Effector memory CD4-positive, alpha-beta T cell (primary cell): ENCODE measurements at places on chromosomes 2 and 18.

- no peak for DNase-seq
Observed at GRCh38 chr18:3479978-3480509, 30.1 kb downstream of the TGIF1 start.

- no peak for DNase-seq
Observed at GRCh38 chr2:173196080-173196479, 120.4 kb downstream of the MAP3K20 start.

- DNase-seq, result no peak
Observed at GRCh38 chr2:69184224-69184623, 171.2 kb downstream of the ANTXR1 start.

DNA sequence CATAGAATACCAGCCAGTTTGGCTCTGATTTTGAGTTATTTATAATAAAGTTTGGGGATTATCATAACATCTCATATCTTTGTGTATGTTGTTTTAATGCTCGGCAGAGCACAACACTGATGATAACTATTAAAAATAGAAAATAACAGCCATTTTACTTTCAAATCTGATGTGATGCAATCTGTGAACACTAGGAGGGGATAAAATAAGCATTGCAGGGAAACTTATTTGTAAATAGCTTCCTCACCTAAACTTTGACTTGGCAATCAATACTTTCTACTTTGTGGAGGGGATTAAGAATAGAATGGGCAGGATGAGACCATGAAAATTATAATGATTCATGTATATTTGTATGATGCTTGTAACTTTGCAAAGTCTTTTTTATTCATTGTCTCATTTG is 54.4 kb downstream of the USP14 start:
- no peak for DNase-seq

GRCh38 chr2:58698620-58699019 is 457.5 kb upstream of the FANCL start:
- DNase-seq, result no peak

DNA sequence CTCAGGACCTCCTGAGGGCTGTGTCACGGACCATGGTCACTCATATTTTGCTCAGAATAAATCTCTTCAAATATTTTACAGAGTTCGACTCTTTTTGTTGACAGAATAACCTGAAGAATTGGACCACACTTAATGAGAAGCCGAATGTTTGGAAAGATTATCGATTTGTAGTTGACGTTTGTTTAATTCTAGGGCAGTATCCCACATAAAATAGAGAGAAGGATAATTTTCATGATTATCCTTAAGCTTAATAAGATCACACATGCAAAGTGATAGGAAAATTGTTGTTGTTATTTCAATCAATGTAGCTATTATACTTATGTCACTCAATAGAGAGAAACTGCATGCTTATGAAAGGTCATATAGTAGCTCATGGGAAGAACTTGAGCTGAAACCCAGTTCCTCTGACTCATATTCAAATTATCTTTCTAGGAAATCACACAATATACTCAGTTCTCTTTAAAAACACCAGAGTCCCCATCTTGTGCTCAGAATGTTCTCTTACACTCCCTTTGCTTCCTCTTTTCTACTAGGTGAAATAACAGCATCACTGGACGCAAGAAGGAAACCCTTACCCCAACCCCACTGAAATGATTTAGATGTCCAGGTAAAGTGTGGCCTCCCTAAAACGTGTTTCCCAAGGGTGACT is 982.1 kb downstream of the TSN start:
- no peak for DNase-seq

DNA sequence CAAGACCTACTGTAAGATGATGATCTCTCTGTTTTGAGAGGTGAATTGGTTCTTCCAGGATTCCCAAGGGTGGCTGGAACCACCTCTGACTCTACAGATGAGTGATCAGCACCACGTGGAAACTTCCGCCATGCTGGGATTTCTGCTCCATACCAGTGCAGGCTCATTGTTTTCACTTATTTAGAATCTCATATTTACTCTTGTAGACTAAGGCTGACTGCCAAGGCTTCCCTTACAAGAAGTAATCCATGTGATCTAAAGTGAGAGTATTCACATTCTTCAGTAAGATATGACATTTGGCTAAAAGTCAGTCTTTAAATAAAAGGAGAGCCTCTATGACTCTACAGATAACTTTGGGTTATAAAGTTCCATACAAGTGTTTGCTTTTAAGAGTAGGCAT is 322.9 kb upstream of the RAB12 start:
- DNase-seq, result no peak

- no peak for DNase-seq
Observed at GRCh38 chr2:225120186-225120585, 77.9 kb upstream of the DOCK10 start.

DNA sequence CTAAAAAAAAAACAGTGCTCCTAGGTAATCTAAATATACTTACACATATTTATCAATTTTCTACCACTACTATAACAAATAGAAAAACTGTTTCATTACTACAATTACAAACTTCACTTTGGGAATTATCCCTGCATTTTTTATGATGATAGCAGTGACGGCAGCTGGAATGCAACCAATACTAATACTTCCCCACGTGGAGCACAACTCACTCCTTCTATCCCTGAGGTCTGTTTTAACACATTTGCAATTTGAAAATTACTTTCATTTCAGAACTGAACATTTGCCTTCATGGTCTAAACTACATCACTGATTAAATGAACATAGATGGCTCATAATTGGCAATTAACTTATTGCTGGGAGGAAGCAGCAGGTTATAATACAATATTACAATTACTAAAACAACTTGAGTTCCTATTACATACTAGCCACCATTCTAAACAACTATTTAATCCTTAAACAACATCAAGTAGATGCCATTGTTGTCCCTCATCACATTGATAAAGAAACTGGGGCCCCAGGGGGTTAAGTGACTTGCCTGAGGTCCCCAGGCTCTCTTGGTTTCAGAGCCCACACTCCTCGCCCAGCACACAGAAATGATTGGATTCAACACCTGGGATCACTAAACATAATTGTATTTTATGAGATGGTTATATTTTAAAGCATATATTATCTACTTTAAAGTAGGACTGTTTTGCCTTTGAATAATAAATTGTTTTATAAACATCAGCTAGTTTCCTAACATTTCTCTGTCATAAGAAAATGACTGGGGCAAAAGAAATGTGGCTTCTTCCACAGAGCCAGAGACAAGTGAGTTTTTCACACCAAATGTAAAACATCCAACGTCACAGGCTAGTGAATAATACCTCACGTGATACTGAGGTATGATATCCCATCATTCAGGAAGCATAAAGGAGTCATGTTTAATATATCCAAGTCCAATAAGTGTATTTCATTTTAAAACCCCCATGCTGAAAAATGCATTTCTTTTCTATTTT is 6.2 kb downstream of the COLEC12 start:
- no peak for DNase-seq

- no peak for DNase-seq
Observed at GRCh38 chr2:161178756-161179155, 18.5 kb downstream of the TANK start.

GRCh38 chr2:38029512-38029911 is 46.4 kb downstream of the CYP1B1 start:
- no peak for DNase-seq

DNA sequence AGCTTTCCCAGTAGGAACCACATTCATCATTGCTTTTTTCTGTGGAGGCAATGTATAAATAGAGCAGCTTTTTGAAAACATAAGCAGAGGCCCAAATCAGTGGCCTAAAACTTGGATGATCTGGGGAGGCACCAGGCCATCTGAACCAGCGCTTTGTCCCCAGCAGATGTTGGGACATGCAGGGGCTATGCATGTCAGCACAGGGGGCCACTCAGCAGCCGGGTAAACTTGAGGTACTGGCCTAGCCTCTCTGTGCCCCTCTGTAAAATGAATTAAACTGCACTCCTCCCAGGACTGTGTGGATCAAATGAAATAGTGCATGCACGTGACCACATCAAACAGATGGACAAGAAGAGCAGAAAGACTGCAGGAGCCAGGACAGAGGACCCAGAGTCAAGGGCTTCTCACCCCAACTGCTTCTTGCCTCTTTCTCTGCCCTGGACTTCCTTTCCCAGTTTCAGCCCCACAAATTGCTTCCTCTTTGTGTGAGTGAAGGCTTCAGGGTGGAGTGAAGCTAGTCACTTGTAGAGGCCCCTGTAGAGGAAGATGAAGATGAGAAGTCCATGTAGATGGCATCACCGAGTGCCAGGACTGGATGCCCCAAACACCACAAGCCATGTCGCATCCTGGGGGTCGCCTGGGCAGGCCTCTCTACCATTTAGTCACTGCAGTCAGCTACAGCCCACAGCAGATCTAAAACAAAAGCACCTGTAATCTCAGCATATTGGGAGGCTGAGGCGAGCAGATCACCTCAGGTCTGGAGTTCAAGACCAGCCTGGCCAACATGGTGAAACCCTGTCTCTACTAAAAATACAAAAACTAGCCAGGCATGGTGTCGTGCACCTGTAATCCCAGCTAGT is 53.2 kb downstream of the IMPA2 start:
- DNase-seq, result no peak

GRCh38 chr18:54109131-54109683 is 115.3 kb downstream of the MBD2 start:
- DNase-seq, result no peak

DNA sequence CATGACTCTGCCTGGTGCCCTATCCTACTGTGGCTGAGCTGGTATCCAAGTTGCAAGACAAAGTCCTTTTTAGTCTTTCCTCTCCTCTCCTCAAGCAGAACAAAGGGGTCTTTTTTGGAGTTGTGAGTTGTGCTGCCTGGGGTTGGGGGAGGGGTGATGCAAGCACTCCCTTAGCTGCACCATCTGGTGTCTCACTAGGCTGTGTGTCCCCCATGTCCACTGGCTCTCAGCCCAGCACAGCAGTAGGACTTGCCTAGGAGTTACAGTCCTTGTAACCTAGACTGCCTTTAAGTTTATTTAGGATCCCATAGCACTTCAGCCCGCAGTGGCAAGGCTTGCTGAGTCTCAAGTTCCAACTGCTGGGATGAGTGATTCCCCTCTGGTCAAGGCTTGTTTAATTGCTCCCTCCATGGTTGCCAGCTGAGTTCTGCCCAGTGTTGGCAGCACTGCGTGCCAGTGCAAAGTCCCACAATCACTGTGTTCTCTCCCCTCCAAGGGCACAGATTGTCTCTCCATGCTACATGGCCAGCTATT is 13.2 kb upstream of the ILKAP start:
- DNase-seq, result no peak

- no peak for DNase-seq
Observed at GRCh38 chr2:218884519-218884918, 3.9 kb downstream of the WNT10A start.

DNA sequence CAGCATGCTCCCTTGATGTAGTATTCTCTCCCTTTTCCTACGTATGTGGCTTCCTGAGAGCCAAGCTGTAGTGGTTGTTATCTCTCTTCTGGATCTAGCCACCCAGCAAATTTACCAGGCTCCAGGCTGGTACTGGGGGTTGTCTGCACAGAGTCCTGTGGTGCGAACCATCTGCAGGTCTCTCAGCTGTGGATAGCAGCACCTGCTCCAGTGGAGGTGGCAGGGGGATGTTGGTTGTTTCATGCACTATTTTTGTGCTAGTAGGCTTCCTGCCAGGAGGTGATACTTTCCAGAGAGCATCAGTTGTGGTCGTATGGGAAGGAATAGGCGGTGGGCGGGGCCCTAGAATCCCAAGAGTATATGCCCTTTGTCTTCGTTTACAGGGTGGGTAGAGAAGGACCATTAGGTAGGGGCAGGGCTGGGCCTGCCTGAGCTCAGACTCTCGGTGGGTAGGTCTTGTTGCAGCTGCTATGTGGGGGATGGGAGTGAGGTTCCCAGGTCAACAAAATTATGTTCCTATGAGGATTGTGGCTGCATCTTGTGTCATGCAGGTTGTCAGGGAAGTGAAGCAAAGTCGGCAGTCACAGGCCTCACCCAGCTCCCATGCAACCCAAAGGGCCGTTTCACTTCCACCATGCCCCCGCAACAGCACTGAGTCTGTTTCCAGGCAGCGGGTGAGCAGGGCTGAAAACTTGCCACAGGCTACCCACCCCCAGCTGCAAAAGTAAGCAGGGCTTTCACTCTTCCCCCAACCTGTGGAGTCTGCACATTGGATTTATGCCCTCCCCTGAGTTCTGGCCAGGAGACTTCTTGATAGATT is 1139.5 kb downstream of the BCL11A start:
- no peak for DNase-seq

DNA sequence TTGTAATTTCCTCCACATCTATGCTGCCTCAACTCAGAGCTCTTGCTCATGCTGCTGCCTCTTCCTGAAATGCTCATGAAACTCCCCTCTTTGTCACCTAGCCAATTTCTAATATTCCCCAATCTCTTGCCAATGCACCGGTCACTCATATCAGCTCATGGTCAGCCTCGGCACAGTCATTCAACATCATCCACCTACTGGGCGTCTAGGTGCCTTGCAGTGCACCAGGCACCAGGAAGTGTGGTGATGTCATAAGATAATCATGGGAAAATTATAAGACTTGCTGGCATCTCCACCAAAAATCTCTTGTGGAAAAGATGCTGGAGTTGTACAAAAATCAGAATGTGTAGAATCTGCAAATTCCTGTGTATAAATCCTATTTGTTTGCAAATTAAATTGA is 52.6 kb upstream of the RAB27B start:
- no peak for DNase-seq

DNA sequence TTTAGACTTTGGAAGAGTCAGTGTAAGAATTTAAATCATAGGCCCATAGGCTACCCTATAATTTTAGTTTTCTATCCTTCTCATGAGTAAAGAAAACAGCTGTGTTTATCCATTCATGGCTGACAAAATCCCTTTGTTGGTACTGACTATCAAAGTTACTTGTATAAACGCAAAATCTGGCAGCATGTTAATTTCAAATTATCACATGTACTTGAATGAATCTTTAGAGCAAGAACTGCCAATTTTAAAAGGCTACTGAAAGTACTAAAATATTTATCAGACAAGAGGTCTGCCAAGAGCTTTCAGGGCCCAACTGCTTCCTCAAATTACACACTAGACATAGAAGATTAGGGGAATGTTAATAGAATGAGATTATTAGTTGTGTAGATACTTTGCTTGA is 66.6 kb downstream of the MYL12B start:
- DNase-seq, result no peak

DNA sequence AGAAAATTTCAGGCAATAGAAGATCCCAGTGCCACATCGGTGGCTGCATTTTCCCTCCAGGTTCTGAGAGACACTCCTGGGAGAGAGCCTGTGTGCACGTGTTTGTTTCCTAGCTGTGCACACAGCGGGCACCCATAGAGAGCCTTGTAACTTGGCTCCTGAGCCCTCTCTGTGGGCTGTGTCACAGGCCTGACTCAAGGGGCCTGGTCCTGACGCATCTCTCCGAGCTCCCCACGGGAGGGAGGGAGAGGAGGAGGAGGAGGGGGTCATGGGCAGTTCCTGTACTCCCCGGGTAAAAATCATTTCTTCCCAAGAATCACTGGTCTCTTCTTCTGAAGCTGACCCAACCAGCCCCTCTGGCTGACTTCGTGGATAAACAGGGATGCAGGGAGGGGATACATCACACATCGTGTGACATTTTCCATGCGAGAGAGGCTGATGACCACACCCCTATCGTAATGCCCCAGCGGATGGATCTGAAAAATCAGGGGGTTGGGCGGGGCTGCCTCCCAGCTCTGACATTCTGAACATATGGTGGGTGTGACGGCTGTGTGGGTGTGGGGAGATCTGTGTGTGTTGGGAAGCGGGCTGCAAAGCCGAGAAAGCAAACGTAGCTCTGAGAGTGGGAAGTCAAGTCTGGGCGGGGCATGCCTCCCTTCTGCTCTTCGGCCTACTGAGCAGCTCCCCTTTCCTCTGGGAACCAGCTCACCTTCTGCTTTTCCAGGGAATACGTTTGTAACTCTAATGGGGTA is 308.3 kb upstream of the HS6ST1 start:
- no peak for DNase-seq
